Glutamatergic neuron (in vitro differentiated cells): ENCODE measurements at places on chromosomes 1 and 21. TPM values are rescaled to one million over a fixed set of nuclear protein-coding genes. Genes with fewer than 3 reads are reported as not detected.

The LRRN2 gene
- total RNA-seq = 6.9 TPM

The GPATCH3 gene
- 17.3 TPM for total RNA-seq

The C1orf167 gene
- not detected for total RNA-seq

The FAM229A gene
- 21.8 TPM for total RNA-seq

The GSTM5 gene
- 0.20 TPM for total RNA-seq

The EDARADD gene
- 0.98 TPM for total RNA-seq

DNA sequence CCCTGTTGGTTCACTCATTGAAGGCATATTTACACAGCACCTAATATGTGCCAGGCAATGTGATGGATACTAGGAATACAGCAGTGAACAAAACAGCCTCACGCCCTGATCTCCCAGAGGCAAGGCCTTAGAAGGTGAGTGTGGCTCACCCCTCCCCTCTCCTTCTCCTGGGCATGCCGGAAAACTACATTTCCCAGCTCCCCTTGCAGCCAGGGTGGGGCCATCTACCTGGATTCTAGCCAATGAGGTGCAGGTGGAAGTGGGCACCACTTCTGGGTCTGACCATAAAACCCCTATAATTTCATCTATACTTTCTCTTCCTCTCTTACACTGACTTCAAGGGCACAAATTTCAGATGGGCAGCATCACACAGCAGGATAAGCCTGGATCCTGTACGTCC, 63.8 kb downstream of the FBXO2 start:
- no peak for DNase-seq

GRCh38 chr1:197884173-197884572, 18.3 kb upstream of the C1orf53 start:
- DNase-seq = no peak

DNA sequence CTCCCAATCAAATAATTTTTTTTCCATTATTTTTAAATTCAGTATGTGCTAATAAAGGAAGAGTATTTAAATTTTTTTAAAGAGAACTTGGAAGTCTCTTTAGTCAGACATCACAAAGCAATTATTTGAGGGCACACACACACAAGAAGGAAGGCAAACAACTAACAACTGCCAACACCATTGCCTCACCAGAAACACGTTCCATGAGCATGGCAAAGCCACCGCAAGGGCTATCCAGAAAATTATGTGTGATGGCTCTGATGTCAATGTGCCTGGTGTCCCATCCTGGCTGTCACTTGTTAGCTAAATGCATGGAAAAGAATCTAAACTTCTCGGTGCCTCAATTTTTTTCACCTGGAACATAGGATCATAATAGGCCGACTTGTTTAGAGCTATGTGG, 262.9 kb downstream of the SEC16B start:
- DNase-seq = no peak

GRCh38 chr1:119924948-119925898, 28.9 kb upstream of the ADAM30 start:
- DNase-seq = no peak

- no peak for DNase-seq
Measured at GRCh38 chr1:109199710-109200109, 14.0 kb upstream of the SARS1 start.

DNA sequence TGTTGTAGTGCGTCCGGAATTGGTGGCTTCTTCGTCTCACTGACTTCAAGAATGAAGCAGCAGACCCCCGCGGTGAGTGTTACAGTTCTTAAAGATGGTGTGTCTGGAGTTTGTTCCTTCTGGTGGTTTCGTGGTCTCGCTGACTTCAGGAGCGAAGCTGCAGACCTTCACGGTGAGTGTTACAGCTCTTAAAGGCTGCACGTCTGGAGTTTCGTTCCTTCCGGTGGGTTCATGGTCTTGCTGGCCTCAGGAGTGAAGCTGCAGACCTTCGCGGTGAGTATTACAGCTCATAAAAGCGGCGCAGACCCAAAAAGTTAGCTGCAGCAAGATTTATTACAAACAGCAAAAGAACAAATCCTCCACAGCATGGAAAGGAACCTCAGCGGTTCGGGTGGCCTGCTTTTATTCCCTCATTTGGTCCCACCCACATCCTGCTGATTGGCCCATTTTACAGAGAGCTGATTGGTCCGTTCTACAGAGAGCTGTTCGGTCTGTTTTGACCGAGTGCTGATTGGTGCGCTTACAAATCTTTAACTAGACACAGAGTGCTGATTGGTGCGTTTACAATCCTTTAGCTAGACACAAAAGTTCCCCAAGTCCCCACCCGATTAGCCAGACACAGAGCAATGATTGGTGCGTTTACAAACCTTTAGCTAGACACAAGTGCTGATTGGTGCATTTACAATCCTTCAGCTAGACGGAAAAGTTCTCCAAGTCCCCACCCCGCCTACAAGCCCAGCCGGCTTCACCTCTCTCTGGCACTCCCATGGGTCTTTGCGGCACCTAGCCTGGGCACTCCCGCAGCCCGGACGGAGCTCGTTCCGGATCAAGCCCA, 49.6 kb upstream of the KRTAP19-8 start:
- DNase-seq = no peak

- DNase-seq = no peak
Measured at GRCh38 chr1:107949467-107950253, 15.3 kb downstream of the VAV3 start.

DNA sequence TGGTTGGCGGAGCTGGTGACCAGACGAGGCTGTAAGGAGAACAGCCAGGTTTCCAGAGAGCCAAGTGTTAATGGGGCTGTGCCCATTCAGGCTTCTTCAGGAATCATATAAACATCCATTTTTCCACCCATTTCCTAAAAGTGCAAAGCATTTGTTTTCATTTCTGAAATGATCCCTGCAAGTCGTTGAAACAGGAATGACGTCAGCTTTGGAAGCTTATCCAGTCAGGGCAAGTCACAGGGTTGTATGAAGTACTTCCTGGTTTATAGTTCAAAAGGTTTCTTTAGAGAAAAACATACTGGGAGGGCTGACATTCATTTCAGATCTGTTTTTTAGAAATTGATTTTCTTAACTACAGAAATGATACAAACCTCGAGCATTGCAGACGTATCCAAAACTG, 29.2 kb downstream of the IGSF5 start:
- DNase-seq = no peak

GRCh38 chr1:98133131-98133530, 212.3 kb upstream of the DPYD start:
- DNase-seq = no peak

DNA sequence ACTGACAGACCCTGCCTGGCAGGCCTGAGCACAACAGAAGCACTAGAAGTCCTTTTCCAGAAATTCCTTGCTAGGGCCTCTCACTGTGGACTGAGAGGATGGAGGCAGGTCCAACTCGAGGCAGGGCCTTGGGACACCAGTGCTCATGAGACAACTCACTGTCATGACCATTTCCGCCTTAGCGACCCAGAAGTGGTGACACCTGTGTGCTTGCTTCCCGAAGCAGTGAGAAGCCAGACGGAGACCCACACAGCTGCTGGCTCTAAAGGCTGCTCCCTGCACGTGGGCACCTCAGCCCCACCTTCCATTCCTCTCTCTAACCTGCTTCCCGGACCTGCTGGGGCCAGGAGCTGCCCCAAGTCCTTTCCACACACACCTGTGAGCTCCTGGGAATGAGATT, 33.0 kb downstream of the KCNC4 start:
- no peak for DNase-seq

DNA sequence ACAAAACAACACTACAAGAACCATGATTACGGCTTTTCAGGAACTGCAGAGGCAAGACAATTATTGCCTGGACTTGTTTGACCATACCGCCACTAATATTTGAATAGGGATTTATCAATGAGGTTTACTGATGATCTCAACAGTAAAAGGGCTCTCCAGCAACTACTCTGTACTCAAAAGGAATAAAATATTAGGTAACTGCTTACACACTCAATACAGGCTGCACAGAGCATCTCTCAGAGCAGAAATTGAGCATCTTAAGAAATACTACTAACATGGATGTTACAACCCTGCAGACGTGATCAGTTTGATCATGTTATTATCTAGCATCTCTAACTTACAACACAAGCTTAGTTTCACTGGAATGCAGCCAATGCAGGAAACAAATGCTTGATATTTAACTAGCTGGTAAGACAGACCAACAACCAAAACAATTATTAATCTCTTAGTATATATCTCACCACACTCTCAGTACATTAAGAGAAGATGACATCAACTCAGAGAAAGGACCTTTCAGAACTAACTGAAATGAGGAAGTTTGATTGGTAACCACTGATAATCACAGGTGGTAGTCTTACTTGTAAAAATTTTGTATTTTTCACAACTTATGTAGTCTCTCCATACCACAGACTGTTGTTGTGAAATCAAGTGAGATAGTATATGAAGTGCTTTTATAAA, 52.2 kb downstream of the PUM1 start:
- no peak for DNase-seq

- no peak for DNase-seq
Measured at GRCh38 chr1:200311256-200311655, 98.6 kb downstream of the ZNF281 start.

- DNase-seq = no peak
Measured at GRCh38 chr1:206497774-206498173, 9.6 kb upstream of the RASSF5 start.

DNA sequence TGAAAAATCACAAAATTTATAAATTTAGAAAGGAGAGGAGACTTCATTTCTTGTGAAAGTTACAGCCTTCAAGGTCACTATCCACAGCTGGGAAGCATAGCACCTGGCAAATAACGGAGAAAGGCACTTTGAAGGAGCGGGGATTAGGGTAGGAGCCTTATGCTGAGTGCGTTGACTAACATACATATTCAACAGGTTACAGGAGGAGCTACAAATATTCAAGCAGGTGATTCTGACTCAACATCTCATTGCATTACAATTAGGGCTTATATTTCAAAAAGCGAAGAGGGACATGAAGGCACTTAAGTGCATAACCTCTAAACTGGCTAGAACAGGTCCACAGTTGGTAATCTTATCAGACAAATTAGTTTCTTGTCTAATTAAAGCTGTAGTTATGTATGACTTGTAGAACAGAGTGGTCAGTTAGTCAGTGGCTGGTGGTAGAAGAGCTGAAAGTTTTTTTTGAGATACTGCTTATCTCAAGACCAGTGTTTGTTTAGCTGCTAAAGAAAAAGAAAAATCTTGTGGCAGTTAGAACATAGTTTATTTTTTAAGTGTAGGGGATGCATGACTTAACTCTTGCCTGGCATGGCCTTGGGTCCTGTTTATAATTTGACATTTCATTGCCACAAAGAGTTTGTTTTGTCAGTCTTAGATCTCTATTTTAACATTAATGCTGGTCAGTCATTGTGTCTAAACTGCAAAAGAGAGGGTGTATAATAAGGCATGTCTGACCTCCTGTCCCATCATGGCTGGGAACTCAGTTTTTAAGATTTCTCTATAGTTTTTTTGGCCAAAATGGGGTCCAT, 311.5 kb downstream of the DUSP10 start:
- DNase-seq = no peak

DNA sequence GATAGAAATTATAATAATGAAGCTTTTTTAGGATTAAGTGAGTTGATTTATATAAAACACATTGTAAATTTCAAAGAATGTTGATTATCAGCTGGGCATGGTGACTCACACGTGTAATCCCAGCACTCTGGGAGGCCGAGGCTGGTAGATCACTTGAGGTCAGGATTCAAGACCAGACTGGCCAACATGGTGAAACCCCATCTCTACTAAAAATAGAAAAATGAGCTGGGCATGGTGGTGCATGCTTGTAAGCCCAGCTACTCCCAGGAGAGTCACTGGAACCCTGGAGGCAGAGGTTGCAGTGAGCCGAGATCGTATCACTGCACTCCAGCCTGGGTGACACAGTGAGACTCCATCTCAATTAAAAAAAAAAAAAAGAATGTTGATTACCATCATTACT, 18.4 kb downstream of the ADAMTS1 start:
- no peak for DNase-seq

DNA sequence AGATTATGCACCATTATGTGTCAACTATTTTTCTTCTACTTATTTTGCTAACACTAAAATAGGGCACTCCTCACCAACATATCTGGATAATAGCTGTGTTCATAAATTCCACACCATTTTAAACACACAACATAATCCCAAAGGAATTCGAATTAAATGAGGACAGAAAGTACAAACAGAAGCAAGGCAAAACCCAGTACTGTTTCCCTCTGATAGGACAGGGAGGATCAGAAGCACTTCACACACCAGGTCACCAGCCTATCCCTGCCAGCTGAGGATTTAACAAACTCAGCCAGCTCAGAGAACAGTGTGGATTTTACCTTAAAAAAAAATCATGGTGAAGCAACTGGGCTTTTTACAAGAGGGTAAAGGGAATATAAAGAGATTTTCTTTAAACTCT, 20.0 kb downstream of the CRYZ start:
- DNase-seq = no peak
